ENCODE measurements at places on chromosomes 1 and 21.

- DNase-seq: no peak
Measured at GRCh38 chr1:205936846-205937586, 6.2 kb downstream of the SLC26A9 start.

DNA sequence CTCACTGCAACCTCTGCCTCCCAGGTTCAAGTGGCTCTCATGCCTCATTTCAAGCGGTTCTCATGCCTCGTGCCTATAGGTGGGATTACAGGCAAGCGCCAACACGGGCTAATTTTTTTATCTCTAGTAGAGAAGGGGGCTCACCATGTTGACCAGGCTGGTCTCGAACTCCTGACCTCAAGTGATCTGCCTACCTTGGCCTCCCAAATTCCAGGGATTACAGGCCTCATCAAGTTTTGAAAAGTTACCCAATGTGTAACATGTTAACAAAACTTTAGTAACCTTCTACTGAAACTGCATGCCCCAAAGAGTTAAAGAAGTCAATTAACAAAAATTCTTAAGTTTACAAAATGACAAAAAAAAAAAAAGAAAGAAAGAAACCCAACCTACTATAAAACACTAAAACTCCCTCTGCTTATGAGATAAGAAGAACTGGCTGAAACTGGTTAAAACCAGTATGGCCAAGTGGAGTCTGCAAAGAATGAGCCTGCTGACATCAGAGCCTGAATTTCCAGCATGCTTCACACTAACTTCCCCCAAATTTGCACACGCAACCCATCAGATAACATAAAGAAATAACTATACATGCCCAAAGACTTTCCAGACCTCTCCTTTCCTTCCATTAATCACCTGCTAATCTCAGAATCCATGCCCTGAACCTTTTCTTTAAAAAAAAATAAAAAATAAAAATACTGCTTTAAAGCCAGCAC, 25.5 kb upstream of the PSMG1 start:
- no peak for DNase-seq

DNA sequence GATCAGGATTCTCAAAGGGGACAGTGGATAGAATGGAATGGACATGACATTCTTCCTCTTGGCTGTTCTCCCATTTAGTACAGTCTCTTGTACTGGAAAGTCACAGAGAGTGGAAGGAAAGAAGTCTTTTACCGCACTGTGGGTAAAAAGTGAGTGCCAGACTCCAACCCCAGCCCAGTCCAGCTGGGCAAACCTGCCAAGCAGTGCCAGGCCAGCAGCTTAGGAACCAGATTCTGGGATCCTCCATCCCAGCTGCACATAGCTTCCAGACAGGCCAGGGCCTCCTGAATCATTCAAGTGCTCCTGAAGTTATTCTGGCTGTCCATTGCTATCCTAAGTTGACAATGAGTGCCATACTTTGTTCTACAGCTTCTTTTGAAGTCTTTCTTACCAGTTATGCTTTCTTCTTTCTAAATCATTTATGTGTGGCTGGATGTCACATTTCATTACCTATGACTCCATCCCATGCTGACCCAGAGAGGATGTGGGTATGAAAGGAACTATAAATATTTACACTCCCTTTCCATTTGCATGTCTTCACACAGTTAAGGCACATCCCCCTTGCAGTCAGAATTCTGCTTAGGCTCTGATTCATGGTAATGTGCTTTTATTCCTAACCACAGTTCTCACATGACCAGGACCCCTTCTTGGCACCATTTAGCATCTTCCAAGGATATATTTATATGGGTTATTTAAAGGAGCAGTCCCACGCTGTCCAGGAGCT, 88.9 kb downstream of the AK5 start:
- DNase-seq: no peak

DNA sequence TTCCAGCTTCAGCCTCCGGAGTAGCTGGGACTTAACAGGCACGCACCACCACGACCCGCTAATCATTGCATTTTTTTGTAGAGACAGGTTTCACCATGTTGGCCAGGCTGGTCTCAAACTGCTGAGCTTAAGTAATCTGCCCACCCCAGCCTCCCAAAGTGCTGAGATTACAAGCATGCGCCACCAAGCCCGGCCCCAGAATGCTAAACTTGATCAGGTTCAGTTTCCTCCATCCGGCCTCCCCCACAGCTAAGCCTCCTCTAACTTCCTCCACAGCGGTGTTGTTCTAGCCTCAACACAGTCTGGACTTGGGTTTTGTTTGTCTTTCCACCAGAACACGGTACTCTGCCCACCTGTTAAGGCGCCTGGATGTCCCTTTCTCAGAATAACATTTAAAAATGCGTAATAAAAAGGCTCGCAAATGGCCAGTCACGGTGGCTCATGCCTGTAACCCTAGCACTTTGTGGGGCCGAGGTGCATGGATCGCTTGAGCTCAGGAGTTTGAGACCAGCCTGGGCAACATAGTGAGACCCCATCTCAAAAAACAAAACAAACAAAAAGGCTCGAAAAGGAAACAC, 2.4 kb downstream of the PARP1 start:
- DNase-seq: no peak

- DNase-seq: no peak
Measured at GRCh38 chr1:45044916-45045315, 32.9 kb downstream of the UROD start.

GRCh38 chr1:33667386-33668282, 195.2 kb downstream of the ZSCAN20 start:
- no peak for DNase-seq

GRCh38 chr1:64502931-64503330, 33.0 kb downstream of the CACHD1 start:
- no peak for DNase-seq

DNA sequence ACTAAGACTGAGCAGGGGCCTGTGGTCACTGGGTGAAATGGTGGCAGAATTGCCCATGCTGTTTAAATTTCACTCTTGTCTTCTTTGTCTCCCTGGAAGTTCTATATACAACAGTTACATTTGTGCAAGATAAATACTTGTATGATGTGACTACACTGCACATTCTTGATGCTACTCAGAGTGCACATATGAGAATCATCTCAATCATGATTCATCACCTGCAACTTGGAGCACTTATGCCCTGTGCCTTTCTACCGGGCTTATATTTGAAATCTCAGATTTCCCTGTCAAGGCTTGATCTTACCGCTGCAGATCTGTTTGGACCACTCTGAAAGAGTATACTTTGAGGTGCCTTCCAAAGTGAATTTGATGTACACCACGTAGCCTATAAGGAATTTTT, 10.6 kb downstream of the PGM1 start:
- no peak for DNase-seq

DNA sequence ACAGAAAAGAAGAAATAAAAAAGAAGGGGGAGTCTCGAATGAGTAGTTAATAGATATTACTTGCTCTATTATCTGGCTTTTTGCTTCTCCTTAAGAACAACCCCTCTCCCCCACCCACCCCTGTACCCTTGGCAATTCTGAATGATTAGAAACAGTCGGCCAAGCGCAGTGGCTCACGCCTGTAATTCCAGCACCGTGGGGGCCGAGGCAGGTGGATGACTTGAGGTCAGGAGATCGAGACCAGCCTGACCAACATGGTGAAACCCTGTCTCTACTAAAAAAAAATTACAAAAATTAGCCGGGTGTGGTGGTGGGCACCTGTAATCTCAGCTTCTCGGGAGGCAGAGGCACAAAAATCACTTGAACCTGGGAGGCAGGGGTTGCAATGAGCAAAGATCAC, 42.7 kb downstream of the GATAD2B start:
- no peak for DNase-seq

DNA sequence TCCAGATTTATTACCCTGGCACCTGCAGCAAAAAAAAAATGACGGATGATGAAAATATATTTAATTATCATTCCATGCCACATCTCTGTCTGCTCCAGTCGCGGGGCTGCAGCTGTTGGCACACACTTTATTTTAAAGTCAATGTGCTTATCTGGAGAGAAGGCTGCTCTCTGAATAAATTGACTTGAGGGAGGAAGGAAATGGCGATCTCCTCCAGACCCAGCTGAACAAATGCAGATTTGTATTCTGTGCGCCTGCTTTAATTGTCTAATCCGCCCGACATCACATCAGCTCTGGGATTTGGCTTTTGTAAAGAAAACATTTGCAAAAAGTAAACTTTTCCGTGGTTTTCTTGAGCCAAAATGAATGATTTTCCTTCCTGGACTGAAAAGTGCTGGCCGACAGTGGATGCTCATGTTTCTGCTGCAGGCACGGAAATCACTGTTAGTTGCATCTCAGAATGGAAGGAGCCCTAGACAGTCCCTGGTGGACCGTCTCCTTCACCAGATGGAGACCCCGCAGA, 150.2 kb downstream of the CAMTA1 start:
- DNase-seq: no peak

DNA sequence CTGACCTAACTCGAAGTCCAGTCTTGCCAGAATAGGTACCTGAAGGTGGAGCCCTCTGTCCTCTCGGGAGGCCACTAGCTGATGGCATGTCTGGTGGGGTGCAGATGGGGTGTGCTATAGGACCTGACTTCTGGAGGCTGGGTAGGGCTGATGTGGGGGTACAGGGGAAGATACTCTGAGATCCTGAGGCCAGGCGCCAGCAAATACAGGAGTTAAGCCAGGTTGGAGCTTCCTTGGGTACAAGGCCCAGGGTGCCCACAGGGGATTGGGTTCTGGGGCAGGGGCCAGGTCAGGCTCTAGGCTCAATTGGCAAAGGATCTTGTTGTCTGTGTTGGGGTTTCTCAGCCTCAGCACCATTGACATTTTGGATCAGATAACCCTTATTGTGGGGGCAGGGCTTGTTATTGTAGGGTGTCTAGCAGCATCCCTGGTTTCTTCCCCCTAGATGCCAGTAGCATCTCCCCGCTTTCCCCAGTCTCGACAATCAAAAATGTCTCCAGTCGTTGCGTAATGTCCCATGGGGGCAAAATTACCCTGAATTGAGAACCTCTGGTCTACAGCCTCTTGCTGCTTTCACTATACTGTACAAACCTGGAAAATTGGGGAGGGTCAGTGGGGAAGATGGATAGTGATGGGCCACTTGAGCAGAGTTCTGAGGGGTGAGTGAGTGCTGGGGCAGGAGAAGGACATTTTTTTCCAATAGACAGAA, 9.2 kb downstream of the PTPRF start:
- no peak for DNase-seq
